ENCODE measurements at places on chromosomes 2 and 18. TPM values are rescaled to one million over a fixed set of nuclear protein-coding genes. Genes with fewer than 3 reads are reported as not detected.

Gene SEPTIN10
- 31.5 TPM for total RNA-seq

- no peak for DNase-seq
Observed at GRCh38 chr2:29576231-29576630, 345.2 kb downstream of the ALK start.

GRCh38 chr2:1051075-1051474 lies 100.4 kb downstream of the SNTG2 start:
- peak; percentile 42 for DNase-seq

DNA sequence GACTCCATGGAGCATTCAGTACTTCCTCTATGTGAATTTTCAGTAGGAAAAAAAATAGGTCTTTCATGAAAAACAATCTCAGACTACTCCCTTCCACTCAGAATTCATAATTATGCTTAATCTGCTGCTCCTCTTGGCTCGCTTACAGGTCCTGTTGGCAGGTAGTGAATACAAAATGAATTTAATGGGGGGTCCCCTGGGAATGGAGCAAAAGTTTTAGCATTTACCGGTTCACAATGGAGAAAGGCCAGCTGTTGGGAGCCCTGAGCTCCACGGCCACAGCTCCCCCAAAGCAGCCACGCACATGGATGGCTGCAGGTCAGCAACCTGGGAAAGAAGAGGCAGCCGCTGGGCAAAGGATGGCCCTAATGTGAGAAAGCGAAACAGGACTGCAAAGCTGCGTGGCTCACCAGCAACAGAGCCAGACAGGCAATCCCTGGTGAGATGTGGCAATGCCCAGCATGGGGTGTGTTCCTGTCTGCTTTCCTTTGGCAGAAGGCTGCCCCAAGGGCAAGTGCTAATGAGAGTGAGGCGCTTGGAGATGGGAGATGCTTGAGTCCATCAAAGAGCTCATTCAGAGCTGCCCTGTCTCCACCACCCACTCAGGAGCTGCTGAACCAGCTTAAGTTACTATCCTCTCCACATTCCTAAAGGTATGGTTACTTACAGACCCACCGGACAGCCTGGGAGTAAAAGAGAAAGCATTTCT lies 447.4 kb downstream of the EPHA4 start:
- DNase-seq = peak; percentile 32

DNA sequence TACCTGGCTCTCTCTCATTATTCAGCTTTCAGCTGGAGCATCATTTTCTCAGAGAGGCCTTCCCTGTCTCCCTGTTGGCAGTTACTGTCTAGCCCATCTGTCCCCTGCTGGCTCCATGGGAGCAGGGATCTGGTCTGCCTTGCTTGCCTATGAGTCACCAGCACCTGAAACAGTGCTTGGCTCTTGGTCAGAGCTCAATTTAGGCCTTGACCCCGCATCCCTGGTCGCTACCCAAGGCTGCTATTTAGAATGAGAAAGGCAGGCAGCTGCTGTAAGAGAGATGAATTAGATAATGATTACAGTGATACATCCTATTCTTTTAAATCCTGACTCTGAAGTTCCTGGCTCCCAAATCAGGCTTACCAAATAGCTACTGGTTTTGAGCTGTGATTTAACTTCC lies 32.9 kb downstream of the KCNE4 start:
- DNase-seq = peak; percentile 10

DNA sequence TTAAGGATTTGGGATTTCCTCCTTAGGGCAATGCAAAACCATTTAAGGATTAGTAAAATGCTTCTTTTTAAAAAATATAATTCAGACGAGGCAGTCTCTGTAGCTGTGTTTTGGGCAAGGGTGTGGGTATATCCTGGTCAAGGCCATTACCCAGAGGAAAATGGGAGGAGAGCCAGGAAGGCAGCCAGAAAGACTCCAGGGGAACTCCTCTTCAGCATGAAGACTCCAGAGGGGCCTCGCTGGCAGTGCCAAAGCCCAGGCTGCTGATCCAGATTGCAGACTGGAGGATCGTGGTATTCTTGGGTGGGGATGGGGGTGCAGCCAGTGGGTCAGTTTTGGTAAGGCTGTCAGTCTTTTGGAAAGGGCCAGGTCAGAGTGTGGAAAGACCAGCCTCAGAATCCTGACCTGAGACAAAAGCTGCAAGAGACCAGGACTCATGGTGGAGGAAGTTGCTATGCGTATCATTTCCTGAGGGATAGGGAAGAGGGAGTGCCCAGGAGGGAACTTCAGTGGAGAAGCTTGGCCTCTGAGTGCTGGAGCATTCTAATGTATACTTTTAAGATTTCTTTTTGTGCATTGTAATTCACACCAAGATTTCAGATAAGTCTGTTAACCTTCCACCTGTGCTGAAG lies 20.9 kb upstream of the RAB11FIP5 start:
- DNase-seq = peak; percentile 40

GRCh38 chr2:27920148-27920885 lies 29.8 kb downstream of the BABAM2 start:
- peak; percentile 7 for DNase-seq

DNA sequence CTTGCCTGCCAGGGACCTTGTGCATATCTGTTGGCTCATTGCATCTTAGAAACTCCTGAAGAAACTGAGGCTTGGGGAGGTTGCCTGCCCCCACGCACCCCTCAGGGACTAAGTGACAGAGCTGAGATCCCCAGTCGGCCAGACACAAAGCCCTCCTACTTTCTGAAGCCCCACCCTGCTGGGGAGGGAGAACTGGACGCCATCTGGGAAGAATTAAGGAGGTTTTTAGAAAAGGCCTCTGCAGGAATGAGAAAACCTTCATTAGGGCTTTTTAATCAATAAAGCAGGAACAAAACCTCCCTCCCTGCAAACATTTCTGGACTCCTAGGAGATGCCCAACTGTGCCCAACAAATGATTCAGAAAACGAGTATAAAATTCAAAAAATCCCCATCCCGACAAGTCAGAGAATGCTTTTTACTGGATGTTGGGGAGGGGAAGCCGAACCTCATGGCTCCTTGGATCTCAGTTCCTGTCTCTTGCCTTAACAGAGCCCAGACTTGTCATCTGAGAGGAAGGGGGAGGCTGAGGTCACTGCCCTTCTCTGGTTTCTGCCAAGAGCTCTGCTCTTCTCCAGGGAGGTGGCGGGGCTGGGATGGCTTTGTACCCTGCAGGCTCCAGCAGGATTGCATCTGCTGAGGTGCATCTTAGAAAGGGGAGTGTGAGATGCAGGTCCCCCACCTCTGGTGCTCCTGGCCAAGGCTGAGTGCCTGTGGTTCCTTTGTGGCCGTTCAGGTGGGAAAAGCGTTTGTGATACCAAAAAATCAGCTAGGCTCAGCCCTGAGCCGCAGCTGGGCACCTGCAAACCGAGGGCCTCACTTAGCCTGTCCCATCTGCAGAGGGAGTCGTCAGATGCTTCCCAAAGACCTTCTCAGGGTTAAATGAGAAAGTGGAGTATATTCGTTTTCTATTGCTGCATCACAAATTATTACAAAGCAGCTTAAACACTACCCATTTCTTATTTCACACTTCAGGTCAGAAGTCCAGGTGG lies 142.4 kb downstream of the ZFP36L2 start:
- DNase-seq = peak; percentile 53

Gene HOXD1
- not detected for total RNA-seq

DNA sequence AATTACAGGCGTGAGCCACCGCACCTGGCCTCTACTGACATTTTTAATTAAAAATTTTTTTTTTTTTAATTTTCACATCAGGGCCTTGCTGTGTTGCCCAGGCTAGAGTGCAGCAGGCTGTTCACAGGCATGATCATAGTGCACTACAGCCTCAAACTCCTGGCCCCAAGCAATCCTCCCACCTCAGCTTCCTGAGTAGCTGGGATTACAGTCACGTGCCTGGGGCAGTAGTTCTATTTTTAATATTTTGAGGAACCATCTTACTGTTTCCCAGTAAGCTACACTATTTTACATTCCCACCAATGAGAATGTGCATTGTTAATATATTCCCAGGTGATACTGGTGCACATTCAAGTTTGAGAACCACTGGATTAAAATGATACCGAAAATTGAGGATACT lies 92.7 kb downstream of the WDSUB1 start:
- no peak for DNase-seq

DNA sequence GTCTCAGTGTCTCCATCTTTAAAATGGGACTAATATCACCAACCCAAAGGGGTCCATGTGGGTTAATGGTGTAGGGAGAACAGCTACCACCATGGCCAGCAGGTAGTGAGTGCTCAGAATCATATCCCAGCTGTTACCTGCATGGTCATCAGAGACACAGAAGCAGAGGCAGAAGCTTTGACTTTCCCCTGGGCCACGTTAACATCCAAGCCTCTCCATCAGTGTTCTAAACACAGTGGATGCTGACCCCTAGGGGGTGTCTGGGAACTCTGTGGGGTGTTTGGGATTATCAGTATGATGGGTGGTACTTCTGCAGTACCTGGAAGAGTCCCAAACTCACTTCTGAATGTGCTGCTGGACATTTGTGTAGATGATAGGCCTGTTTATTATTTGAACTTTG lies 93.6 kb downstream of the GYPC start:
- peak; percentile 26 for DNase-seq

DNA sequence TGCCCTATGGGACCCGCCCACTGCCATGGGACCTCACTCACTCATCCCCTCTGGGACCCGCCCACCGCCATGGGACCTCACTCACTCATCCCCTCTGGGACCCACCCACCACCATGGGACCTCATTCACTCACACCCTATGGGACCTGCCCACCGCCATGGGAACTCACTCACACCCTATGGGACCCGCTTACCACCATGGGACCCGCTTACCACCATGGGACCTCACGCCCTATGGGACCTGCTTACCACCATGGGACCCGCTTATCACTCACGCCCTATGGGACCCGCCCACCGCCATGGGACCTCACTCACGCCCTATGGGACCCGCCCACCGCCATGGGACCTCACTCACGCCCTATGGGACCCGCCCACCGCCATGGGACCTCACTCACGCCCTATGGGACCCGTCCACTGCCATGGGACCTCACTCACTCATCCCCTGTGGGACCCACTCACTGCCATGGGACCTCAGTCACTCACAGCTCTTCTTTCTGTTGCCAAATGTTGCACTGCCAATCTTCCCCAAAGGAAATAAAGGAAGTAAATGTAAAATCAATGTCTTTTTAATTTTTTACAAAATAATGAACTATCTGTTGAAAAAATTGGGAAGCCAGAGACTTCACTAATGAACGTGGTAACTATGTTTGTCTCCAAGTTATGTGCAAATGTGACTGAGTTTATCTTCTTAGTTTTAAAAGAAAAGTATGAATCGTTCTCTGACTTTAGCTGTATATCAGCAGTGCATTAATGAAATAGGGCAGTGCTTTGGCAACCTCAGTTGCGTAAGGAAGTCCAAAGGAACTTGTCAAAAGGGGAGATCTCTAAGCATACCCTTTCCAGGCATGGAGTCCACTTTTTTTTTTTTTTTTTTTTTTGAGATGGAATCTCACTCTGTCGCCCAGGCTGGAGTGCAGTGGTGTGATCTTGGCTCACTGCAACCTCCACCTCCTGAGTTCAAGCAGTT lies 101.5 kb upstream of the MGAT5 start:
- no peak for DNase-seq

DNA sequence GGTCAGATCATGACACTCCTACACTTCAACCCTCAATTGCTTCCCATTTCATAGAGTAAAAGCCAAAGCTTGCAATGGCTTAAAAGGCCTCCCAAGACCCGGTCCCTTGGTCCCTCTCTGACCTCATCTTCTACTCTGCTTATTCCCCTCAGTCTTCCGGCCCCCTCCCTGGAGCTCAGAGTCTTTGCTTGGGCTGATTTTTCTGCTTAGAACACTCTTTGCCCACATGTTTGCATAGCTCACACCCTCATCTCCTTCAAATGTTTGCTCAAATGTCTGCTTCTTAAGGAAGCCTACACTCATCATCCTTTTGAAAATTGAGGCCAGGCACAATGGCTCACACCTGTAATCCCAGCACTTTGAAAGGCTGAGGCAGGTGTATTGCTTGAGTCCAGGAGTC lies 65.6 kb upstream of the CAPN13 start:
- no peak for DNase-seq

GRCh38 chr18:13481820-13482617 lies 244.3 kb downstream of the FAM210A start:
- DNase-seq = no peak

GRCh38 chr2:72367530-72368225 lies 220.0 kb upstream of the CYP26B1 start:
- DNase-seq = peak; percentile 88

Gene TLX2
- not detected for total RNA-seq

Gene SPP2
- 0.23 TPM for total RNA-seq

Gene CRYGA
- not detected for total RNA-seq

Gene GREB1L
- 3.0 TPM for total RNA-seq

DNA sequence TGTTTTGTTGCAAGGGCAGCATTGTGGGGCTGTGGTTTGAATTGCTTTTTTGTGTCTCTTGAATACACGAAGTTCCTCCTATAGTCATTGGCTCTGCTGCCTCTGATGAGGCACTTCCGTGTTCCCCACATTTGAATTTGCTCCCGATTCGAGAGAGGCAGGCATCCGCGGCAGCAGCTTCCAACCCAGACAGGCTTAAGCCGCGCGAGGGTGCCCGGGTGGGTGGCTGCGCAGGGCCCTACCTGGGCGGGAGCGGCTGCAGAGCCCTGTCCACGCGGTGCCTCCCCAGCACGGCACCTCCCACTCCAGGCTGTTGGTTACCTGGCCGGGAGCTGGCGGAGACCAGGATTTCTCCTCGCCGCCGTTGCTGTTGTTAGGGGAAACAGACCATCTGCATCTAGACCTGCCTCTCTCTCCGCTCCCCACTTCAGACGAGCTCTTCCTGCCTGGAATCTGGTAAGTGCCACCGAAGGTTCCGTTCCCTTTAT lies 151.3 kb downstream of the NEDD4L start:
- no peak for DNase-seq

DNA sequence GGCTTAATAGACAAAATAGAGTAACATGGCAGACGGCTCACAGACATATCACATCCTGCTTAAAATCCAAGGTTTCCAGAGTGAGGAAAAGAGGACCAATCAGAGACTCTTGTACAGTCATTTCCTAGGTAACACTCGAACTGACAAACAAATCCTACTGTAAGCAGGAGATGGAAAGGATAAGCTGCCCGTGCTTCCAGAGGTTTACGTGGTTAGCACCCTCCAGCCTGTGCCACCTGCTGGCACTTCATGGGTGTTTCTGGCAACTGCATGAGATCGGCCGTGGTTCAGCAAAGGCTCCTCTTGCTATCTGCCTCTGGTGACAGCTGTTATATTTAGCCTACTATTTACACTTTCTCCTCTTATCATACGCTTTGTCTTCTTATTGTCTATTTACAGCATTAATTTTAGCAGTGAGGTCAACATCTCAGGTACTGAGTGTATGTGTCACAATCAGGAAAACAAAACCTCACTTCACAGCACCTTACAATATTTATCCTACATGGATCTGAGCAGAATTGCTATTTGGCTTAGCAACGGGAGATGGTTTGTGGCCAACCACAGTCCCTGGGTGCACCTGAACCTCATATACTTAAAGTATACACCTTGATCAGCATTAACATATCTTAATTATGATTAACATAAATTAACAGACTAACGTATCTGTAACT lies 226.9 kb downstream of the TMEM163 start:
- DNase-seq = peak; percentile 37

GRCh38 chr2:150091846-150092245 lies 395.6 kb downstream of the RND3 start:
- no peak for DNase-seq
